ENCODE measurements at places on chromosomes 13 and 19.

GRCh38 chr13:50927701-50928100 is 18.1 kb downstream of the RNASEH2B start:
- no peak for DNase-seq

DNA sequence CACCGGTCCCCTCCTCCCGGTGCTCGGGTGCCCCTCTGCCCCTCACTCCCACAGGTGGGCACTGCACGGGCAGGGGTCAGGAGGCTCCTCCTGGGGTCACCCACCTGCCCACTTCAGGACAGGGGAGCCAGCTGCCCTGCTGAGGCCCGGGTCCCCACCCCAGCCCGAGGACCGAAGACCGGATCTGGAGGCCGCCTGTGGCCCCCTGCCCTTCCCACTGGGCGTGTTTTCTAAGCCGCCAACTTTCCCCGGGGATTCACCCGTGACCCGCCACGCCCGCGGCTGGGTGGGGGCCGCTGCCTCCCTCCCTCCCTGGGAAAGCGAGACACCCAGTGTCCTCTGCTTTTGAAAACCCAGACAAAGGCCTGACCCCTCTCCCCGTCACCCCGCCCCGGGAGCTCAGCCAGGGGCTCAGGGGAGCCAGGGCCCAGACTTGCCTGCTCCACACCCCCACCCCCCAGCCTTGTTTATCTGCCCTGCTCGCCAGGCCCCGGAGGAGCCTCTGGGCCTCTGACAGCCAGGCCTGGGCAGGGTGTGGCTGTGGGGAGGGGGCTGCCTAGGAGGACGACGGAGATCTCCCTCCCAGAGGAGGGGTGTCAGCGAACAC is 1.3 kb downstream of the PALM start:
- no peak for DNase-seq

- DNase-seq = no peak
Observed at GRCh38 chr19:33458807-33459206, 62.8 kb downstream of the PEPD start.

GRCh38 chr13:113540523-113540922 is 44.0 kb upstream of the TFDP1 start:
- DNase-seq = no peak

DNA sequence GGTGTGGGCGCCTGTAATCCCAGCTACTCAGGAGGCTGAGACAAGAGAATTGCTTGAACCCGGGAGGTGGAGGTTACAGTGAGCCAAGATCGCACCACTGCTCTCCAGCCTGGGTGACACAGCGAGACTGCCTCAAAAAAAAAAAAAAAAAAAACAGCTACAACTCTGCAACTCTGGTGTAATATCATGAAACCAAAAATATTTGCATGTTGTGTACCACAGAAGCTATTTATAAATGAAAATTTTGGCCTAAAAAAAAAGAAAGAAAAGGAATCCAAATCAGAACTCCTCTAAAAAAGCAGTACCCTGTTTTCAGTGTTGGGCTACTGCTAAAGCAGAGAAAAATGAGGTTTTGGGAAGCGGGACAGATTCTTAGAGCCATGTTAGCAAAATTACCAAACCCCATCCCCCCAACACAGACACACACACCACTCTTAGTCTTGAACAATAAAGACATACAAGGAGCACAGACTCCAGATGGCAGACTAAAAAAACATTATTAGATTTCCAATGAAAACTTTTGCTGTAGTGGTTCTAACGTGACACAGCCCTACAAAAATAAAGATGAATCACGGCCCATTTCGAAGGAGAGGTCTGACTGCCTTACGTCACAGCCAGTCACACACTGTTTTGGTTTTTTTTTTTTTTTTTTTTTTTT is 51.5 kb downstream of the INSR start:
- DNase-seq = no peak

GRCh38 chr19:50449236-50449899 is 16.7 kb downstream of the MYBPC2 start:
- DNase-seq = no peak

- DNase-seq = no peak
Observed at GRCh38 chr13:46983881-46984280, 87.0 kb upstream of the HTR2A start.

DNA sequence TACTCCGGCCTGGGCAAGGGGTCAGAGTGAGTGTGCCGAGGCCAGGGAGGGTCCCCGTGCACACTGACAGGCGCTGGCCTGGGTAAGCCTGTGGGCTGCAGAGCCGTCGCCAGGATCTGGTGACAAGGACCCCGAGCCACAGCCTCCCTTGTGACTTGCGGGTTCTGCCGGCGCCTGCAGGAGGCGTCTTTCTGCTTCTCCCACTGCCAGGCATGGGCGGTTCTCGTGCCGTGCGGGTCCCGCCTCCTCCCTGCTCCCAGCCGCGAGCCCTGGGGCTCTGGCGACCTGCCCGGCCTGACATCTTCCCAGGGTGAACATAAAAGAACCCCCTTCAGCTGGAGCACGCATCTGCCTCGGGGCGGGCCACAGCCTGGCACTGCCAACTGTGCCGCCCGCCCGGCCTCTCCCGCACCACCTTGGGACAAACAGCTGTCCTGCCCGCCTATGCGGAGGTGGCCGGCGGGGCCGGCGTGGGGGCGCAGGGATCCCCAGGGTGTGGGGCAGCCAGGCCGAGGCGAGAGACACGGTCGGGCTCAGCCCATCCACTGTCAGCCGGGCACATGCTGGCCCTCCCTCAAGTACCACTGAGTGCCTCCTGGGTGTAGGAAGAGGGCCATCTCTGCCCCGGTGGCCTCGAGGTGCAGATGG is 1.5 kb upstream of the HCN2 start:
- DNase-seq = no peak

DNA sequence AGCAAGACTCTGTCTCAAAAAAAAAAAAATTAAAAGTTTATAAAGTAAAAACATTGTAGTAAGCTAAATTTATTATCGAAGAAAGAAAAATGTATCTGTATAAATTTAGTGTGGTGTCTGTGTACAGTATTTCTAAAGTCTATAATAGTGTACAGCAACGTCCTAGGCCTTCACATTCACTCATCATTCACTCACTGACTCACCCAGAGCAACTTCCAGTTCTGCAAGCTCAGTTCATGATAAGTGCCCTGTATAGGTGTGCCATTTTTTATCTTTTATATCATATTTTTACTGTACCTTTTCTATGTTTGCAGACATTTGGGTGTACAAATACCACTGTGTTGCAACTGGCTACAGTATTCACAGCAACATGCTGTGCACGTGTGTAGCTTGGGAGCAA is 118.1 kb downstream of the TNFRSF19 start:
- DNase-seq = no peak

DNA sequence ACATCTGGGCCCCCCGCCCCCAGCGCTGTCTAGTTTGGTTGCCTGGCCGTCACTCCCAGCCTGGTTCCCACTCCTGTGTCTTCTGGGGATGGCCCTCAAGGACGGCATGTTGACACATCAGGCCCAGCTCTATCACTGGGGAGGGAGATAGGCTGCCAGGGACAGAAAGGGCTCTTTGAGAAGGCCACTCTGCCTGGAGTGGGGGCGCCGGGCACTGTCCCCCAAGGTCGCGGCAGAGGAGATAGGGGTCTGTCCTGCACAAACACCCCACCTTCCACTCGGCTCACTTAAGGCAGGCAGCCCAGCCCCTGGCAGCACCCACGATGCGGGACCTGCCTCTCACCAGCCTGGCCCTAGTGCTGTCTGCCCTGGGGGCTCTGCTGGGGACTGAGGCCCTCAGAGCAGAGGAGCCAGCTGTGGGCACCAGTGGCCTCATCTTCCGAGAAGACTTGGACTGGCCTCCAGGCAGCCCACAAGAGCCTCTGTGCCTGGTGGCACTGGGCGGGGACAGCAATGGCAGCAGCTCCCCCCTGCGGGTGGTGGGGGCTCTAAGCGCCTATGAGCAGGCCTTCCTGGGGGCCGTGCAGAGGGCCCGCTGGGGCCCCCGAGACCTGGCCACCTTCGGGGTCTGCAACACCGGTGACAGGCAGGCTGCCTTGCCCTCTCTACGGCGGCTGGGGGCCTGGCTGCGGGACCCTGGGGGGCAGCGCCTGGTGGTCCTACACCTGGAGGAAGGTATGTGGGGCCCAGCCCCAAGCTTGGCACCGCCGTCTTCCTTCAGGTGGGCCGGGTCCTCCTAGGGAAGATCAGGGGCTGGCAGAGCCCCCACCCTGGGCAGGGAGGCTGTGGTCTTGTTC is at the start of gene AMH:
TSS of gene AMH (plus strand) at position 314 of the 857 bp plus-strand sequence. CDS start at position 324, 10 bp downstream.
- no peak for DNase-seq

DNA sequence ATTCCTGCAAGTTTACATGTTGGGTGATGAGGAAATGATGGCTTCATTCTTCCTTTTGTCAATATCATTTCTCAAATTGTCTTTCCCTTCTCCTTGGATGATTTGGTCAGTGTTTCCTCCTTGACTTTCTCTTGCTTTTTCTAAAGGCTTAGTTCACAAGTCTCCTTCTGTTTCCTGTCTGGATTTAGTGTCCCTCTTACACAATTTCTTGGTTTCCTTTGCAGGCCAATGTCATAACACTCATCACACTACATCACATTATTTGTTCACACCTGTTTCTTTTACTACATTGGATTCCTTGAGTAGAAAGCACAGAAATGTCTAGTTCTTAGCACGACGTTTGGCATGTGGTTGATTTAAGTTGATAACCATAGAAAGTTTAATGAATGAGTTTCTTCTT is 490.7 kb downstream of the TDRD3 start:
- no peak for DNase-seq

GRCh38 chr13:76879883-76880270 is 6.3 kb downstream of the KCTD12 start:
- DNase-seq = no peak

GRCh38 chr19:53463263-53463662 is 4.3 kb upstream of the ZNF813 start:
- DNase-seq = no peak

DNA sequence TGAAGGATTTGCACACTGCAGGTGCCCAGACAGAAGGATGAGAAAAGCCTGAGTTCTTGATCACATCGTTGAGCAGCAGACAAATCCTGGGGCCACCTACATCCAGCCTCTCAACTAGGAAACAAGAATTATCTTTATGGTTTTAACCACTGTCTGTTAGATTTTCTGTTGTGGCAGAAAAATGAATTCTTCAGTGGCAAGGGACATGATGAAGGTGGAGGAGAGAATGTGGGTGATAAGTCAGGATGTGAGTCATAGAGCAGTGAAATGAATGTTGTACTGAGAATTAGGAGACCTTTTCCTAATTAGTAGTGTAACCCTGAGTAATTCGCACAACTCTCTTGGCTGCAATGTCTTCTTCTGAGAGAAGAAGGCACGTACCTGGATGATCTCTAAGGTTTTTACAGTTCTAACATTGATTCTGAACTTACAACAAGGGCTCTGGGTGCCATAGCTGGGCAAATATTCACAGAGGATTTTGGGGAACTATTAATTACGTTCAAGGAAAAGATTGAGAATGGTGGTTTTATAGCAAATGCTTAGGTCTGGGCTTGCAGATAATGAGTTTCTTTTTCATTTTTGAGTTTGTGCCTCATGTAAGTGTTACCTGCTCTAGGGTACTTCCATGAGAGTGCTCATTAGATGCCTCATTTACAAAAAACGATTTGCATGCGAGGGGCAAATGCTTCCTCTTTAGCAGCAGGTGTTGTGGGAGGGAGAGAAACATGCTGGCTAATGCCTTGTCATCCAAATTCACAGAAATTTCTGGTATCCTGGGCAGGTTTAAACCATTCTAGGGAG is 111.0 kb upstream of the KL start:
- no peak for DNase-seq

GRCh38 chr19:16548956-16549355 is 6.7 kb upstream of the CHERP start:
- no peak for DNase-seq

DNA sequence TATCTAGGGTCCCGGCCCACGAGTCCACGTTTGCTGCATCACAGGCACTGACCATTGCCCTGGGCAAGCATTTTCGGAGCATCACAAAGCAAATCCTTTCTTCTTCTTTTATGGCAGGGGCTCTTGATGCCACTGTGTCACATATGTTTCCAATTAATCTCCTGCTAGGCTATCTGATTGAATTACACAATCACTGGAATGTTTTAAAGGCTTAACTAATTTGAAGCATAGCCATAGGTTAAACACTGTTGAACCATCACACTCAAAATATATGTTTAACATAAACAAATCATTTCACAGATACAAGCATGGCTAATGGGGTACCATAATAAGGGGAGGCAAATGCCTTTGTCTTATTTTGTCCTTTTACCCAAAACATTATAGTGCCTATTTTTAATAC is 338.3 kb downstream of the POU4F1 start:
- no peak for DNase-seq

DNA sequence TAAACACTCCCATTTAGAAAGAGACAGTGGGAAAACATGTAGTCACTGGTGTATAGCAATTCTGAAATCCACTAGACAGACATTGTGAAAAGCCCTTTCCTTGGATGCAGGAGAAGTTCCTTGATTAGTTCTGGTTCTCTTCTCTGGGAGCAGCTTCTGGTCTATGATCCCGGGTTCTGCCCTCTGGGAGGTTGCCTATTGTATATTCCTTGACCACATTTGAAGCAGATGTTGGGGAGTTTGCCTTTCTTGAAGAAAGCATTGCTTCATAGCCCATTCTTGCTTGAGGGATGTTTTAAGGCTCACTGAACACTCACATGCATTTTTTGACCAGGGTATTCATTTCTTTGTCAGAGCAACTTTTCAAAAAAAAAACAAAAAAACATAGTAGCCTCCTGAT is 211.9 kb downstream of the NDFIP2 start:
- DNase-seq = no peak

GRCh38 chr19:28927456-28927855 is 285.5 kb downstream of the UQCRFS1 start:
- DNase-seq = no peak

DNA sequence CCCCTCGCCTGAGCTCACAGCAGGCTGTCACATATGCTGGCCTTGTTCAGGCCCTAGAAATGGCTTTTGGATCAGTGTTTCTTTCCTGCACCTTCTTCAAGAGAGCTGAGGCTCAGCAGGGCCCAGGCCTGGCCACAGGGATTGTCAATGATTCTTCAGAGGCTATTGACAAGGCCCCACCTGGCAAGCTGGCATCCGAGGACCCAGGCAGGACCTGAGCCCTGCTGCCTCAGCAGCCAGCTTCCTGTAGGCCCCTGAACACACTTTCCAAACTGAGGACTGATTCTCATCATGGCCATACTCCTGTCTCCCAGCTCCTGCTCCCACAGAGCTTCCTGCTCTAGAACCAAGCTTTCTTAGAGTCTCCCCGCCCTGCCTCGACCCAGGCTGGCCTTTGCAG is 136.8 kb downstream of the UQCRFS1 start:
- no peak for DNase-seq

GRCh38 chr13:98443329-98443728 is 133.6 kb downstream of the STK24 start:
- no peak for DNase-seq

DNA sequence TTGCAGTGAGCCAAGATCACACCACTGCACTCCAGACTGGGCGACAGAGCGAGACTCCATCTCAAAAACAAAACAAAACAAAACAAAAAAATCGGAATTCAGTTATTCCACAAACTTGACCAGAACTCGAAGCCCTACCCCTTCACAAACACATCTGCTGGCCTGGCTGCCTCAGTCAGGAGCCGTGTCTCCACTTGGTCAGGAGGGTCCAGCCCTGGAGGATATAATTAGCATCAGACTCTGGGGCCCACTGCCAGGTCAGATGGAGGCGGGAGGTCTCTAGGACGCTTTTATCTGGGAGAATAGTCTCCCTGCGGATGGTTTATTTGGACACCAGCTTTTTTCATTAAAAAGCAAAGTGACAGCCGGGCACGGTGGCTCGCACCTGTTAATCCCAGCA is 8.0 kb downstream of the ELL start:
- no peak for DNase-seq

GRCh38 chr13:50586414-50587083 is 256.9 kb downstream of the DLEU7 start:
- DNase-seq = no peak

GRCh38 chr13:26759907-26760831 is at the start of gene GPR12:
Gene GPR12 (minus strand): TSS chr13:26760786. CDS start chr13:26759827, 959 bp downstream.
- no peak for DNase-seq

GRCh38 chr19:51194527-51195315 is 30.2 kb upstream of the CD33 start:
- no peak for DNase-seq

Data from LNCaP clone FGC (cell line).